ENCODE measurements at places on chromosomes 13 and 19.

GRCh38 chr13:53778937-53779336 lies 750.3 kb downstream of the OLFM4 start:
- DNase-seq, result no peak

- DNase-seq, result no peak
These were observed 3.8 kb upstream of the ZNF626 start for GRCh38 chr19:20664901-20665781.

DNA sequence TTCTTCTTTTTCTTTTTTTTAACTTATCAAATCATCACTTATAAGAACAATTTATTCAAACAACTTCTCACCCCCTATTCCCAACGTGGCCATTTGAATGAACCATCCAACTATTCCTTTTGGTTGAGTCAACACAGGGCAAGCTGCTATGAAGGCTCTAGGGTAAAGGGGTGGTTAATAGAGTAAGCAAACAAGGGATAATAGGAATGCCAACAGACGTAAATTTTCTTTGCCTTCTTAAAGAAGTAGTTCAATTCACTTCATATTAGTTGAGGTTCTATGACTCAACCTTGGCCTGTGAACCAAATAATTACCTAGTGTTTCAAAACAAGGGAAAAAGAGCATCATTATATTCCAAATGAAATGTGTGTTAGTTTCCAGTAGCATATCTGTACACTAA lies 1383.8 kb upstream of the SLC10A2 start:
- no peak for DNase-seq

DNA sequence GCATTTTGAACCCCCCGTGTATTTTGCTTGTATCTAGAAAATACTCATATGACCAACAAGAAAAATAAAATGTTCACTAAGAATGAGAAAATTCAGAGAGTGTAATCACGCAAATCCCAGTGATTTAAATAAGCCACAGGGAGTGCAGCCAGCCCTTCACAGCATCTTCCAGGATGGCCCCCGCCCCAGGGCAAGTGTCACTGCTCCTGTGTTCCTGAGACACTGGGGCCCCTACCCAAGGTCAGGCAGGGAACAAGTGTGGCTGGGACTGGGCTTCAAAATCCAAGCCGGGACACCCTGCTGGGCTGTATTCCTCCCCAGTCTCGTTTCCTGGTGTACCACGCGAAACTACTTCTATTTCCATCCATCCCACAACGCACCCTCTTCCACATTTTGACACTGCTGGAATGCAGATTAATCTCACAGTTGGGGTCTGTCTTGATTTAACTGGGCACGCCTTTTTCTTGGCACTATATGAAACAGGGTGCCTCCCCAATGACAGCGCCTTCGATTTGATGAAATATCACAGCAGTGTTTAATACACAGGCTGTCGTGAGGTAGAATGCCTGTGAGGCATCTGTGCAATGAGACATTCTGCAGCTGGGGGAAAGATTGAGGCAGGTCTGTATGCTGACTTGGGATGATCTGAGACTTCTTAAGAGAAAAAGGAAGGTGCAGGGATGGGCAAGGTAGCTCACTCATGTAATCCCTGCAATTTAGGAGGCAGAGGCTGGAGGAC lies 18.3 kb upstream of the CCNP start:
- no peak for DNase-seq

GRCh38 chr13:100611678-100612492 lies 23.3 kb upstream of the GGACT start:
- no peak for DNase-seq

DNA sequence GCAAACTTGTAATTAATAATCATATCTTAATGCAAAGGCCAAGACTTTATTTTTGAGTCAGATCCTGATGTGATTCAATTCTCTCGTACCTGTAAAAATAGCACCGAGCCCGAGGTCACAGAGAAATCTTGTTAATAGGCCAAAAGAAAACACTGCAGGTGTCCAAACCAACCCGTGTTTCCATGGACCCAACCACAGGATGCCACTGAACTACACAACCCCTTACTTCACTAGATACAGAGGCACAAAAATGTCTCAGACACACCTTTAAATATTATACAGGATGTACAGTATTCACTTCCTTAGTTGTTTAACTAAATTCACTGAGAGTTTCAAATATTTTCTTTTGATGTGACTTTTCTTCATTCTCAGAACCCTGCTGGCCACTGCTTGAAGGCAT lies 530.9 kb downstream of the MYO16 start:
- no peak for DNase-seq

- no peak for DNase-seq
These were observed 103.1 kb downstream of the TNFRSF19 start for GRCh38 chr13:23673354-23673753.

- no peak for DNase-seq
These were observed 1.9 kb downstream of the TPM4 start for GRCh38 chr19:16077984-16078758.

- DNase-seq, result no peak
These were observed 6.2 kb downstream of the RNU6-9 start for GRCh38 chr19:899336-900042.

DNA sequence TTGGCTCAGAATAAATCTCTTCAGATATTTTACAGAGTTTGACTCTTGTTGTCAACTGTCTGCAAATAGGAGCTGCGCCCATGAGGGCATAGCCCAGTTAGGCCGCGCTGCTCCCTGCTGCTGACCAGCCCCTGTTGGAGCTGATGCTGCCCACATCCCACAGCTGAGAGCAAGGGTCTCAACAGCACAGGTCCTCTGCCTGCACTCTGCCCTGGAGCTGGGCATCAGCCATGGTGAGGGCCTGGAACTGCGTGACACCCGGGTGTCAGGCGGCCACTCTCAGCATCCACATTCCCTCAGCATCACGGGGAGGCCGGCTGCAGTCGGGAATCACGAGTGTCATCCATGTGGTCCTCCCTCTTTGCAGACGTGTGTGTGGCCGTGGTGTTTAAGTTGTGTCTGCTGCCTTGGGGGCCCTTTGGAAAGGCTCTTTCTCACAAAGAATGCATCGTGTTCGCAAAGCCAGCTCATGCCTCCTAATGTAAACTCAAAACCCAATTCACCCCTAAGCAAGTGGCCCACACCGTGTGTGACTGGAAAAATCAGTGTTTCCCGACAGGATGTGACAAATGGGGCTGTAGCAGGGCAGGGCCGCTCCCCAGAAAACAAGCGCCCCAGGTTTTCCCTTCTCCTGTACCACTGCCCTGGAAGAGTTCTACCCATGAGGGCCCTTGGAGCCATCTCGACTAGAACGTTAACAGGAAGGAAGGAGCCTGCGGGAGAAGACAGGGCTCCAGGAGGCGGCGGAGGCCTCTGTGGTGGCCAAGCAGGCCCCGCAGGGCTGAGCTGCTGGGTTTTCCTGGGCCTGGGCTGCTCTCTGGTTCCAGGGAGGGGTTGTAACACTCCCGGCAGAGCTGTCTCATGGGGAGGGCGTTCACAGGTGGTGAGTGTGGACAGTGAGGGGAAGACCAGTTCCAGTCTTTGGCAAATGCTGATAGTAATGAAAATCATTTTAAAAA lies 20.3 kb downstream of the ATP11A start:
- no peak for DNase-seq

DNA sequence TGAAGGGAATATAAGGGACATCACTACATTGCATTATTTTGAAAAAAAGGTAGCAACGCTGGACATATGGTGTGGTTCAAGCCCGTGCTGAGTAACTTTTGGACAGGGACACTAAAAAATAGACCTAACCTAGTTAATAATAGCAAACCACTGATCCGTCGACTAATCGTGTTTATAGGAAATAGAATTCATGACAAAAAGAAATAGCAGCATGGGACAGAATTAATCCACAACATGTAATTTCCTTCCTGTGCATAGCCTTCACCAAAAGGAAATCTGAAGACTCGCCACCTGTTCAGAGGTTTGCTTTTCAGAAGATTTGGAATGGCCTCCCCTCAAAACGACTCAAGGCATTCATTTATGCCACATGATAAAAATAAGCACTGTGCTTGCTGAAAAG lies 128.7 kb downstream of the FGF14 start:
- DNase-seq, result no peak

GRCh38 chr19:8897106-8897505 lies 64.9 kb downstream of the MBD3L1 start:
- no peak for DNase-seq

DNA sequence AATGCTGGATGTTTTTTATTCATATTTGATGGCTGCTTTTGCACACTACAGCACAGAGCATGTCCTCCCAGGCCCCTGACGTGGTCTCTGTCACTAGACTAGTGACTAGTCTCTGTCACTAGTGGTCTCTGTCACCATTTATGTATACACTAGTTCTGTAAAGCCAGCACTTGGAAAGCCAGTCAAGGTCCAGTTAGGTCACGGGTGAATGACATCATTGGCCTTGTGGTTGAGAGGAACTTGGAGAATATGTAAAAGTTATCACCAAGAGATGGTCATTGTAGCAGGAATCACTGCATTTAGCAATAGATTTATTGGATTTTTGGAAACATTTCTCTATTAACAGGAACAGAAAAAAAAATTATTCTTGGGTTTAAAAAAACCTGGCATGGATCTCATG lies 72.9 kb downstream of the SHISA2 start:
- DNase-seq, result no peak

DNA sequence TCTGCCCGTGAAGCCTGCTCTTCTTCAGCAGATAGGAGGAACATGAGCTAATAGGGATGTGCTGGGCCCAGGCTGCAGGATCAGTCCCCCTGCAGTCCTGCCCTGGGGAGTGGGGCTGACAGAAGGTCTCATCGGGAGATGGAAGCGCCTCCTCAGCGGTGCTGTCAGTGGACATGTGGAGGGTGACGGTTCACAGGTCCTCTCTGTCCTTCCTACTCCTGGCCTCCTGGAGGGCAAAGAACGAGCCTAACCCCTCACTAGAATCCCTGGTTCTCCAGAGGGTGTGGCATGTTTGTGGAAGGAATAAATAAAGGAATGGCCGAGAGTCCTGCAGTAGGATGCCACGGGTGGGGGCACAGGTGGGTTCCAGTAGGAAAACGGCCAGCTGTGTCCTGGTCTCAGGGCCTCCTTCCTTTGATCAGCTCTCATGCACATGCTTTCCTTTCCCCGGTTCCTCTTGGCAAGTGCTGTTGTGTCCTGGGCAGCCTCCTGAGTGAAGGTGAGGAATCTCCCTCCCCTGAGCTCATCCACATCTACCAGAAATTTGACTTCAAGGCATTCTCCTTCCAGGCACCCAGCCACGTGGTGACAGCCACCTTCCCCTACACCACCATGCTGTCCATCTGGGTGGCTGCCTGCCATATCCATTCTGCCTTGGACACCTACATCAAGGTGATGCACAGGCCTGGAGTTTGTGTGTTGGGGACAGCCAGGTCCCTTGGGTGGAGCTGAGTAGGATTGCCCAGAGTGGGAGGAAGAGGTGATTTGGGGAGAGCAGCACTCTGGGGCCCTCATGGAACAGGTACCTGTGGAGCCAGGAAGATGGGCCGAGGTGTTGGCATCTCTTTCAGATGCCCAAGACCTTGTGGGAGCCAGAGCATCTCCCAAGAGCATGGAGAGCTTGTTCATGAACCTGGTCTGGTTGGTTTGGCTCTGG lies 28.6 kb upstream of the ZNF492 start:
- no peak for DNase-seq

GRCh38 chr13:37797631-37798030 lies 71.9 kb downstream of the TRPC4 start:
- no peak for DNase-seq

DNA sequence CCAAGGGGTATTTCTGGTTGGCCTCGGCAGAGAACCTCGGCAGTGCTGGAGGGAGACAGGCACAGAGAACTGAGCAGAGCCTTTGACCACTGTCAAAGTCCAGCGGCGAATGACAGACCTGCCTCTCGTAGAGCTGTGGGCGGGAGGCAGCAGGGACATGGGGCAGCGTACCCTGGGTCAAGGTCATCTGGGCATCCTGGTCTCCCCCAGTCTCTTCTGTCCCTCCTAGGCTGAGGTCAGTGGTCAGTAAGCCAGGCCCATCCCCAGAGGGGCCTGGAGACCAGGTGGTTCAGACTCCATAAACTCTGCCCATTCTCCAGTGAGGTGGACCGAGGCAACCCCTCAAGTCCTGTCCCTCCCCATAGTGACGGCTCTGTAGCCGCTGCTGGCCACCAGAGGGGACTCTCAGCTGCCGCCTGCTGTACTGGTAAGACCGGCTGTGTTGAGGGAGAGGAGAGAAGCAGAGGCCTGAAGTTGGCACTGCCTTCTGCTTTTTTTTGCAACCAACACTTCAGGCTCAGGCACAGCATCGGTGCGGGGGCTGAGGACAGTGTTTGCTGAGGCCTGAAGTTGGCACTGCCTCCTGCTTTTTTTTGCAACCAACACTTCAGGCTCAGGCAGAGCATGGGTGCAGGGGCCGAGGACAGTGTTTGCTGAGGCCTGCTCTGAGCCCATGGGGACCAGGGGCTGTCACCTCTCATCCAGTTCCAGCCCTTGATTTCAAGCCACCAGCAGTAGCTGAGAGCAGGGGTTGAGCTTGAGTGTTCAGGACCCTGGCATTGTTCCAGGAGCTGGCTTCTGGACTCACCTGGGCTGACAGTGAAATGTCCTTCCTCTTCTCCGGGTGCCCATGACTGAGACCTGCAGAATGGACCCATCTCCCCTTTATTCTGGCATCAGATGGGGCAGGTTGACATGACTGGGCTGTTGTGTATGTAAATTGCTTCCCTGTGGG lies at the start of gene PGLYRP2:
Gene PGLYRP2, minus strand, starts transcription at position 111 of the 955 bp plus-strand sequence. CDS start 130 bp downstream, outside the sequence.
- DNase-seq, result no peak

DNA sequence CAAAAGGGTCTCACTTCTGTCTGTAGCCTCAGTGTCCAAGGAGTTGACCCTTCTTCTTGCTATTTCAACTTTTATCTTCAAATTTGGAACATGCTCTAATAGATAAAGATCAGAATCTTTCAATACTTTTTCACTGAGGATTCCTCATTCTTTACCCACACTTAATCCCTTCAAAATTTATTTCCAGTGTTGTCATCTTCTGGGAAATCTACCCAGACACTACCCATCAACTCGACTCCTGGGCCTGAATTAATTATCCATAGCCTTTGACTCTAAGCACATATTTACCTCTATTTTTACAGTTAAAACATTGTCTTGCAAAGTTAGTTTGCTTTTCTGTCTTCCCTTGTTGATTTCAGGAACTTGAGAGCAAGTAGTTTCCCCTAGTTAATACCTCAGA lies 1022.5 kb downstream of the PCDH9 start:
- no peak for DNase-seq
